CD4-positive, alpha-beta T cell treated with Interleukin-10 for 1 hour (primary cell): ENCODE measurements at places on chromosomes 12 and 14.

DNA sequence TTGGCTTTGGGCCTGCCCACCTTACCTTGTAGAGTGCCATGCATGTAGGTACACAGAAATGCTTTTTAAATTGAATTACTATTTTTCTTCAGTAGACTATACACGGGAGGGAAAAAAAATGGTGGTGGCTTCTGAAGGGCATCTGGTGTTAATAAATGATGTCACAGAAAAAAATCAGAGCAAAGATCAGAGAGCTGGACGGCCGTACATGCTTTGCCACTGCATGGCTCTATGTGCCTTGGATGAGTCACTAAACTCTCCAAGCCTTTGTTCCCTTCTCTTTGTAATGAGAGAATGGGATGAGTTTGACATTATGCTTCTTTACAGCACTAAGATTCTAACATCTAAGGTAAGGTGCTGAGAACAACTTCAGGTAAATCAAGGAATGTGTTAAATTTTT is 376.4 kb upstream of the DDHD1 start:
- DNase-seq: no peak

- DNase-seq: no peak
These were observed 58.1 kb downstream of the NCOR2 start for GRCh38 chr12:124509300-124509675.

- DNase-seq: peak; percentile 46
These were observed 355.0 kb downstream of the SNAPC1 start for GRCh38 chr14:62117010-62117750.

DNA sequence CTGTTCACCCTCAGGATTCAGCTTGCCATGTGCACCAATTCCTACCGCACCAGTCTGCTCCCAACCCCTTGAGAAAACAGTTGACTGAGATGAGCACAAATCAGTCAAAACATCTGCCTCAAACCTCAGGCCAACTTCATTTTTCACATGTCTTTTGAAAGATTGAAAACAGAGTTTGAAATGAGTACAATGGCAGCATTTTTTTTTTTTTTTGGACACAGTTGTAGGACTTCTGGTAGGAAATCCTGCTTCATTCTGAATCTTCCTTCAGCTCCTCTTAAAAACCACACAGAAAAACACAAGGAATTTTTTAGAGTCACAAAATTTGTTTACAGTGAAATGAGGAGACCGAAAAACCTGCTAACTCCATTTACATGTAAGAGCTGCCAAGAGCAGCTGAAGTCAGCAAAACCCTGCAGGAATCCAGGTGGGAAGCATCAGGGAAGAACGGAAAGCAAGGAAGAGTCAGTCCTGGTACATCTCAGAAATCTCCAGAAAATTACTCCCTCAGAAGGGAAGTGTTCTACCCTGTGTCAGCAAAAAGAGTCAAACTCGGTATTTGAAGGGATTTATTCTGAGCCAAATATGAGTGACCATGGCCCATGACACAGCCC is 100.3 kb upstream of the TMTC1 start:
- no peak for DNase-seq

GRCh38 chr12:90343966-90344365 is 611.0 kb downstream of the CCER1 start:
- DNase-seq: no peak

GRCh38 chr12:64566122-64566521 is 44.2 kb upstream of the RASSF3 start:
- no peak for DNase-seq

- no peak for DNase-seq
These were observed 137.2 kb upstream of the MAP1LC3B2 start for GRCh38 chr12:116421785-116422538.

GRCh38 chr12:120532701-120533238 is 1.4 kb upstream of the RNF10 start:
- DNase-seq: no peak

GRCh38 chr14:60211153-60211552 is 37.9 kb upstream of the PPM1A start:
- DNase-seq: no peak

- no peak for DNase-seq
These were observed 223.2 kb upstream of the SOX5 start for GRCh38 chr12:24172773-24173066.

GRCh38 chr14:93078870-93079269 is 36.9 kb downstream of the ITPK1 start:
- no peak for DNase-seq

- peak; percentile 26 for DNase-seq
These were observed 2.0 kb upstream of the MDM1 start for GRCh38 chr12:68334132-68334531.

DNA sequence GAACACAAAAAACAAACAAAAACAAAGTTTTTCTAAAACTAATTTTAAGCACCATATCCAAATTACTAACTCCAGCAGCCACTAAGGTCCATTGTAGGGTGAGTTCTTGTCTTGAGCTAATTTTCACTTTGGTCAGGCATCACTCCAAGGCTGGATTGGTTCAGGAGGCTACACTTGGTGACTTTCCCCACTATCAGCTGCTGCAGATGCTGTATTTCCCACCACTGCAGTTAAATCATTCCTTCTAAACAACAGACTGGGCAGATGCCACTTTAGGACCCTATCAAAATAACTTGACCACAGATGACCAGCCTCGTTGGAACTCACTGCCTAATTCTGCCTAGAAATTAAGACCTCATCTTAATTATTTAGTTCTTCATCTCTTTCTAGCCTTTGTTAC is 140.5 kb downstream of the SLC16A7 start:
- no peak for DNase-seq

- peak; percentile 40 for DNase-seq
These were observed 47.5 kb downstream of the EIF2S3B start for GRCh38 chr12:10553148-10553547.

DNA sequence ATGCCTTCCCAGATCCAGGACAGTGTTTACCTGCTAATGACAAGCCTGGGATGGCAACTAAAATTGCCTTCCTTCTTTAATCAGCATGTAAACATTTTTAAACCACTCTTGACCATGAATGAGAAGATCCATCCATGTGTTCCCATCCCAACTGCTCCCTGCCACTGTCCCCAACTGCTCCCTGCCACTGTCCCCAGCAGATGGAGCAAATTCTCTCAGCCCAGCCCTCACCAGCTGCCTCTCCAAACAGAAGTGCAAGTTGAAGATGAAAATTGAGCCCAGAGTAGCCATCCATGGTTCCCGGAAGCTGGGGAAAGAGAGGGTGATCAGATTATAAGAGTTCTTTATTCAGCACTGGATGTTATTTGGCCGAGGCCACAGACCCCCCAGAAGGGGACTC is 133.1 kb downstream of the SLC15A4 start:
- no peak for DNase-seq

DNA sequence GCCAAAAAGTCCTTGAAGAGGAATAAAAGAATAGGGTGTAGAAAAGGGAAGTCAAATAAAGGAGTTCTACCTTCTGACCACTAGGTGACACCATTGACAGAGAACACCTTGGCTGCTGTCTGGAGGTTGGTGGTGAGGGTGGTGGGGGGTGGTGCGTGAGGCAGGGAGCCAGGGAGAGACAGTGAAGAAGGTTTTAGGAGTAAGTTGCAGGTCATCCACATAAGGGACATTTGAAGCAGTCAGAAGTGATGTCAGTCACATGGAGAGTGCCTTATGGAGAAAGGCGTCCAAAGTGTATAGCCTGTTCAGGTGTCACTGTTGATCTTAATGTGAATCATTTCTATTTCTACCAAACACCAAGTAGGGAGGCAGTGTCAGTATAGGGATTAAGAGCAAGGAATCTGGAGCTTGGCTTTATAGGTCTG is 279.3 kb upstream of the DDHD1 start:
- DNase-seq: no peak

GRCh38 chr12:96980991-96981414 is 73.9 kb downstream of the NEDD1 start:
- DNase-seq: no peak

DNA sequence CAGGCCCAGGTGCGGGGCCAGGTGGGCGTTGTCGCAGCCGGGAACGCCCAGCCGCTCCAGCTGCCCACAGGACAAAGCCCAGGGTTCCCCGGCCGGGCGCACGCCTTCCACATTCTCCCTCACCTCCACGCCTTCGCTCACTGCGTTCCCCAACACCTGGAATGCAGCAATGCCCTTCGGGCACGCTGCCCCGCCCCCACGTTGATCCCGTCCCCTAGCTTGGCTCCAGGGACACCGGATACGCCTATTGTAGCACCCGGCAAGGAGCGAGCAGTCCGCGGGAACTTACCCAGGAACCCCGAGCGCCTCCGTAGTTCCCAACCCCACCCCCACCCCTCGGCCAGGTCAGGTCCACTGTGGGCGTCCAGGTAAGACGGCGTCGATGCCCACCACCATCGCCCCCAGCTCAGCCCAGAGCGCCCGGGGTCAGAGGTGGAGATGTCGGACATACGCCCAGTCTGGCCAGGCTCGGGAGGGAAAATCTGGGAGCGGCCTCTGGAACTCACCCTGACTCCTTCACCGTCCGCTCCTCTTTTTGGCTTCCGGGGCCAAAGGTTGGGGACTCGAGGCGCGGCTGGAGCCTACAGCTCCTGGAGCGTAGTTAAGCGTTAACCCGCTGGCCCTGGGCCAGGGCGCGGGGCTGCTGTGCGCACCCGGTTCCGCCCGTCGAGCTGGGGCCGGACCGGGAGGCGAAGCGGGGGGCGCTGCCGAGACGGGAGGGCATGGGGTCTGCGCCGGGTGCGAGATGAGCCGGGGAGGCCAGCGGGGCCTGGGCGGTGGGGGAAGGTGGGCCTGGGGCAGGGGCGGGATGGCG is 594 bp upstream of the CEP170B start:
- no peak for DNase-seq

- DNase-seq: no peak
These were observed 920.5 kb downstream of the NRXN3 start for GRCh38 chr14:79090641-79091180.

GRCh38 chr12:109524466-109525278 is 47.2 kb downstream of the UBE3B start:
- DNase-seq: no peak

- no peak for DNase-seq
These were observed 22.5 kb downstream of the CABP1 start for GRCh38 chr12:120662879-120663278.

- DNase-seq: no peak
These were observed 2.9 kb upstream of the DHRS2 start for GRCh38 chr14:23633160-23633701.

GRCh38 chr14:105890474-105891220 is 364.3 kb downstream of the TMEM121 start:
- DNase-seq: no peak

DNA sequence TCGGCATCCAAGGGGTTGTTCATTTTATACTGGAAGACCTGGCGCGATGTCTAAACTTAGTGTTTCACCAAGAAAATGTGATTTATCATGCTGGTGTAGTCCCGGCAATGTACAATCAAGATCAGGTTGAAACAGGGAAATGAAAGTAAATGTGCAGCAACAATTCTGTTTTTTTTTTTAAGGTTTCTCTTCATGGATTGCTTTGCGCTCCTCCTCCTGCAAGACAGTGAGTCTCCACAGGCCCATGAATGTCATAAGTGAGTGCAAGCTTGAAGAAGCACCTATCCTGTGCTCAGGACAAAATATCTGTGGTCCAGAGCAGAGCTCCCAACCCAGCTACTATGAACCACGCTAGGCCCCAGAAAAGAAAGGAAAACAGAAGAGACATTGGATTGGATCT is 143.4 kb downstream of the KCNK10 start:
- DNase-seq: no peak

DNA sequence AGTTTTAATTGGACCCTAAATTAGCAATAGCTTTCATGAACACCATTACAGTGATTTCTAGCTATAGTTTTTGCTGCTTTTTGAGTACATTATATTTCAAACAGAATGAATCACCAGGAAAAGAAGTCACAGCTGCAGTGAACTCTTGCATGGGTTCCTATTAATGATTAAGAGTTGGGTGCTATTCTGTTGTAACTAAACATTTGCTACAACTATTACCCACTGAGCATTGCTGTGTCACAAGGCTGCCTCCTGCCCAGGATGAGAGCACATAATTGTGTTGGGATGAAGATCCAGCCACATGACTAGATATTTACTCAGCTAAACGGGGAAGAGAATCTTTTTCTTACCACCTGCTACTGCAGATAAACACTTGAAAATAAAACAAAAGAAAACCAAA is 152.7 kb downstream of the GXYLT1 start:
- no peak for DNase-seq

- no peak for DNase-seq
These were observed 65.6 kb upstream of the DLK1 start for GRCh38 chr14:100660882-100661635.

DNA sequence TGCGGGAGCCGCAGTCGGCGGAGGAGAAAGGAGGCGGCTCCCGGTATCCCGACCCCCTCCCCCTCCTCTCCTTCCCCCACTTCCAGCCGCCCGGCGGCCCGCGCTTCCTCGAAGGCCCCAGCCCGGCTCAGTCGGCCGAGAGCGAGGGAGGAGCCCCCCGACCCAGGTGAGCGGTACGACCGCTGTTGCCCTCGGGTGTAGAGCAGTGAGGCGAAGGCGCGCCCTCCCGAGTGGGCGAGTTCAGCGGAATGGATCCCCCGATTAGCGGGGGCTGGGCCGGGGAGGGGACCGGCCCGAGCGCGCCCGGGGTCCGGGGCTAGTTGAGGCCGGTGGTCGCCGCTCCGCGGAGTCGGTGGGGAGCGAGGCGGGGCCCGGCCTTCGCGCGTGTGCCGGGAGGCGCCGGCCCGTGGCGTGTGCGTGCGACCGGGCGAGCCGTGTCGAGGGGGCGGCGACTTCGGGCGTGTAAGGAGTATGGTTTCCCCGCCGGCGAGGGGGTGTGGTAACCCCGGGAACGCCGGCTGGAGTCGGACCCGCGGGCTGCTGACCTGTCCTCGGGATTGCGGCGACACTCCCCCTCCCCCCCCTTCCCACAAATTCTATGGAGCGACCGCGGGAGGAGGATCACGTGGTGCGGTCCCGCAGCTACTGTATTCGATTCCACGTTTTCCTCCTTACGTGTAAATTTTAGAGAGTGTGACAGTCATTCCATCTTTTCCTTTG is 501 bp downstream of the RIMKLB start:
- DNase-seq: peak; percentile 47
